Chondrocyte (in vitro differentiated cells): ENCODE measurements at places on chromosomes 5 and 9. TPM values are rescaled to one million over a fixed set of nuclear protein-coding genes. Genes with fewer than 3 reads are reported as not detected.

Gene PLEKHG4B
- 1.4 to 10.2 TPM (median 2.0 TPM) in 3 replicates for total RNA-seq

GRCh38 chr5:150568663-150569062 is 60.7 kb downstream of the NDST1 start:
- peaks cover 28% of the 10 kb centered on the region for H3K4me1 ChIP-seq
- H3K27me3 ChIP-seq, result no peaks in the 10 kb centered on the region
- peak; percentile 33 for DNase-seq
- peak overlapping the region; percentile 52 for H3K27ac ChIP-seq

- H3K27ac ChIP-seq, result no peak overlapping the region
- no peaks in the 10 kb centered on the region for H3K27me3 ChIP-seq
- H3K4me1 ChIP-seq, result peaks cover 8% of the 10 kb centered on the region
- H3K36me3 ChIP-seq, result peaks cover 9% of the 10 kb centered on the region
Observed at GRCh38 chr9:127107929-127108876, 14.2 kb downstream of the ANGPTL2 start.

Gene SPINK13
- total RNA-seq, result not detected in 3 replicates

GRCh38 chr9:96020792-96021550 is 145.5 kb downstream of the ERCC6L2 start:
- H3K4me1 ChIP-seq, result peaks cover 14% of the 10 kb centered on the region
- peaks cover 38% of the 10 kb centered on the region for H3K27me3 ChIP-seq
- no peak for DNase-seq
- H3K4me3 ChIP-seq, result peak overlapping the region; percentile 72
- H3K36me3 ChIP-seq, result peaks cover 8% of the 10 kb centered on the region
- no peak overlapping the region for H3K27ac ChIP-seq

Gene TSSK1B
- total RNA-seq, result 0.10 to 0.36 TPM in 2 of 3 replicates, not detected in the other

DNA sequence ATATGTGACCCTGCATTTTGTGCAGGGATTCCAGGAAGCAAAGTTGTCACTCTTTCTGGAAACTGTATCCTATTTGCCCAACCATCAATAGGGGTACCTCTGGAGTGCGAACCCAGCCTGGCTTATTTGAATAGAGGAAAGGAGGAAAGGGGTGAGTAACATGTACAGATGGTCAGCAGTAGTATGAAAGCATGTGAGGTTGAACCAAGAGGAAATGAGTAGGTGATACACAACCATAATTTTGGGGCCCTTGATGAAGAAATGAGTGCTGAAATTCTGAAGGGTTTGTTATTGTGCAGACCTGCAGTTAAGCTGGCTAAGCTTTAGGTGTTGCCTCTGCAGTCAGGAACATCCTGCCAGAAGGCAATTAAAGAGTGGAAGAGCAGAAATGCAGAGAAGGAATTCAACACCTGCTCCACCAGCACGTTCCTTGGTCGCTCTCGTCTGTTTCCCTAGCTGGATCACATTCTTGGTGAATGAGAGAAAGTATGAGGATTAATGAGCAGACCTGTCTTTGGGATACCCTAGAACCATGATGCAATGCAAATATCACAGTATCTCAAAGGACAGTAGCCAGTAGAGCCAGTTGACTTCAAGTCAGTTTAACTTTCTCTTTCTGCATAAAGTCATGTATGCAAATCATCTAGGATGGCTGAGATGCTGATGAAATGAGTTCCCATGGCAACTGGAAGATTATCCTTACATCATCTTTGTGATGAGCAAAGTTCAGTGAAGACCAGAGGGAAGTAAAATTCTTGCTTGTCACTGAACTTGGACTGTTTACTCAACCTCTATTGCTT is 13.2 kb upstream of the IL12B start:
- no peak overlapping the region for H3K27ac ChIP-seq
- H3K36me3 ChIP-seq, result peaks cover 4% of the 10 kb centered on the region
- DNase-seq, result no peak
- no peak overlapping the region for H3K4me3 ChIP-seq
- H3K27me3 ChIP-seq, result peaks cover 15% of the 10 kb centered on the region
- peaks cover 4% of the 10 kb centered on the region for H3K4me1 ChIP-seq

DNA sequence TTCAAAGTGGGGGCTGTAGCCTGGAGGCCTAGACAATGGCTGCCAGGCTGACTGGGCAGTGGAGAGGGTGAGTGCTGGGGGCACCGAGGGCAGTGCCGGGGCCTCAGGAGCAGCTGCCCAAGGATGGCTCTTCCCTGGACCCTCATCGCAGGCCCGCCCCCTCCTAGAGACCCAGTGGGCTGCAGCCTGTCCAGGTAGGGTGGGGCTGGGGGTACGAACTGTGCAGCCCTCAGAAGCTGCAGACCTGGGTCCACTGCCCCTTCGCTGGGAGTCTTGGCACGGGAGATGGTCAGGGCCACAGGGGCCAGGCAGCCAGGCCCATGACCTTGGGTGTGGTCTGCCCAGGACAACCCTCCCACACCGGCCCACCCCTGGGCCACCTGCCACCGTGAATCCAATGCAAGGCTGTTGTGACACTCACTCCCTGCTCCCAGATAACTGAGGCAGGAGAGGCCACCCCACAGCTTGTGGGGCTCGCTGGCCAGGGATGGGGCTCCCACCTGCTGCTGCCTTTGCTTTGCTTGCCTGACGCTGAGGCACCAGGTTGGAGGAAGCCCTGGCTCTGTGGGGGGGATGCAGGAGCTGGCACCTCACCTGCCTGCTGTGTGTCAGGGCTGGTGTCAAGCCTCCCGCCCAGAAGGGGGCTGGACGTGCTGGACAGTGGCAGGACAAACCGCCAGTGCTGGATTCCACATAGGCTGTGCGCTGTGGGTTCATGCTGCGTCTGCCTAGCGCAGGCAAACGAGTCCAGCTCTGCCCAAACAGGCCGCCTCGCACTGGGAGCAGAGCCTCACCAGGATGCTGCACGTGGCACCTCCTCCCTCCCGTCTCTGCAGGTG is 23.1 kb upstream of the SLC9A3 start:
- peaks cover 24% of the 10 kb centered on the region for H3K27me3 ChIP-seq
- peak; percentile 80 for DNase-seq
- no peak overlapping the region for H3K4me3 ChIP-seq
- peaks cover 4% of the 10 kb centered on the region for H3K4me1 ChIP-seq

DNA sequence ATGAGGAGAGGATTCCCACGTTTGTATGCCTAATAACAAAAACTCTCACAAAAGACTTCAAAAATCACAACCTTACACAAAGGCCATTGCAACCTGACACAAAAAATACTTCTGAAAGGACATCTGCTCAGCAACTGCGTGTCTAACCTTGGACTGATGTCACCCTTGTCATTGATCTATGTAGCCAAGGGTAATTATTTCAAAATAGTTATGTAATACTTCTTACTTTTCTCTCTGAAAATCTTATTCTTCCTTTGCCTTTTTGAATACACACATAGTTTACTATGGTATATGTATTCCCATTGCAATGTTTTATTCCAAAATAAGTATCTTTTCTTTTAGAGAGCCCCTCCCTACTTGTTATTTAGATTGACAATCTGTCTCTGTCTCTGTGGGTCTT is 355.3 kb downstream of the MSX2 start:
- no peak overlapping the region for H3K27ac ChIP-seq
- H3K27me3 ChIP-seq, result no peaks in the 10 kb centered on the region
- H3K4me1 ChIP-seq, result no peaks in the 10 kb centered on the region
- no peaks in the 10 kb centered on the region for H3K36me3 ChIP-seq
- no peak overlapping the region for H3K4me3 ChIP-seq

DNA sequence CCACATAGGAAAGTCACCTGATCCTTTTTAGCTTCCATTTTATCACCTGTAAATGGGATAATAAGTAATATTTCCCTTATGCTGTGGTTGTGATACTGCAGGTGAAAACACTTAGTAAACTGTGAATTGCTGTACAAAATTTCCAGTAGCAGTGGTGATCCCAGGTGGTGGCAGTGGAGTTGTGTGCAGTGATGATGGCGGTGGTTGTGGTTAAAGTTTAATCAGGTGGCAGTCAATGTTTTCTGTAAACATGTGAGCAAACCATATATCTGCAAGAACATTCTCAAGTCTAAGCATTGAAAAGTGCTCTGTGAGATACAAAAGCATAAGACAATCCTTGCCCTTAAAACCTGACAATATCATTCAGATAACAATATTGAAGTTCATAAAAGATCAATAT is 480.2 kb downstream of the RASEF start:
- DNase-seq, result no peak
- no peak overlapping the region for H3K27ac ChIP-seq
- peaks cover 7% of the 10 kb centered on the region for H3K4me1 ChIP-seq
- H3K4me3 ChIP-seq, result no peak overlapping the region
- H3K36me3 ChIP-seq, result no peaks in the 10 kb centered on the region
- no peaks in the 10 kb centered on the region for H3K27me3 ChIP-seq

DNA sequence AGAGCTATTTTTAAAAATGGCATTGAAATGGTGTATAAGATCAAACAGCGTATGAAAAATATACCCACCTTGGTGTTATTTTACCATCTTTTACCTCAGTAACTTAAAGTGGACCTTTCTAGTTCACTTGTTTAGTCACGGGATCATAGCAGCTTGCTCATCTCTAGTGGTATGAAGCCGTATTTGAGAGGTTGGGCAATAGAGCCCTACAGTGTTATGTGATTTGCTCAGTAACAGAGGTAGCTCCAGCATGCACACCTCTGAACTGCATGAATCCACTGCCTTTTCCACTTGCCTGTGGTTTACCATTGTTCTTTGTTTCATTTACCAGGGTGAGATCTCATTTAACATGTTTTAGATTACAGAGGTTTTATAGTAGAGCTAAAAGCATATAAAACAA is 134.4 kb downstream of the ATG10 start:
- no peak for DNase-seq
- H3K27ac ChIP-seq, result no peak overlapping the region
- H3K27me3 ChIP-seq, result no peaks in the 10 kb centered on the region
- H3K4me3 ChIP-seq, result no peak overlapping the region

DNA sequence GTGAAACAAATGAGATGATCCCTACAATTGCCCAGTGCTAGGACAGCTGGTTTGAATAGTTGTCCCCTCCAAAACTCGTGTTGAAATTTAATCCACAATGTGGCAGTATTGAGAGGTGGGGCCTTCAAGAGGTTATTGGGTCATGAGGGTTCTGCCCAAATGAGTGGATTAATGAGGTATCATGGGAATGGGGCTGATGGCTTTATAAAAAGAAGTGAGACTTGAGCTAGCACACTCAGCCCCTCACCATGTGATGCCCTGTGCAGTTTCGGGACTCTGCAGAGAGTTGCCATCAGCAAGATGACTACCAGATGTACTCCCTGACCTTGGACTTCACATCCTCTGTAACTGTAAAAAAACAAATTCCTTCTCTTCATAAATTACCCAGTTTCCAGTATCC is 33.1 kb downstream of the RANBP6 start:
- H3K27me3 ChIP-seq, result no peaks in the 10 kb centered on the region
- H3K4me1 ChIP-seq, result peaks cover 7% of the 10 kb centered on the region
- no peak overlapping the region for H3K27ac ChIP-seq
- no peak overlapping the region for H3K4me3 ChIP-seq
- H3K36me3 ChIP-seq, result peaks cover 9% of the 10 kb centered on the region
- DNase-seq, result no peak

- peaks cover 55% of the 10 kb centered on the region for H3K4me1 ChIP-seq
- no peak overlapping the region for H3K4me3 ChIP-seq
- H3K27ac ChIP-seq, result peak overlapping the region; percentile 92
- H3K36me3 ChIP-seq, result peaks cover 11% of the 10 kb centered on the region
- DNase-seq, result no peak
Observed at GRCh38 chr9:81609782-81610739, 79.3 kb downstream of the TLE1 start.

Gene NPR3
- total RNA-seq, result 255 to 315 TPM (median 261 TPM) in 3 replicates

DNA sequence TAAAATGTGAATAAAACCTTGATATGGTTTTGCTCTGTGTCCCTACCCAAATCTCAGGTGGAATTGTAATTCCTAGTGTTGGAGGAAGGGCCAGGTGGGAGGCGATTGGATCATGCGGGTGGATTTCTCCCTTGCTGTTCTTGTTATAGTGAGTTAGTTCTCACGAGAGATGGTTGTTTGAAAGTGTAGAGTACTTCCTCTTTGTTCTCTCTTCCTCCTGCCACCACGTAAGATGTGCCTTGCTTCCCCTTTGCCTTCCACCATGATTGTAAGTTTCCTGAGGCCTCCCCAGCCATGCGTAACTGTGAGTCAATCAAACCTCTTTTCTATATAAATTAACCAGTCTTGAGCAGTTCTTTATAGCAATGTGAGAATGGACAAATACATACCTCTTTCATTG is 34.9 kb downstream of the TARS1 start:
- no peaks in the 10 kb centered on the region for H3K4me1 ChIP-seq
- DNase-seq, result no peak
- H3K36me3 ChIP-seq, result peaks cover 48% of the 10 kb centered on the region
- H3K27ac ChIP-seq, result no peak overlapping the region
- no peak overlapping the region for H3K4me3 ChIP-seq

Gene TESK1
- 50.7 to 54.7 TPM (median 54.3 TPM) in 3 replicates for total RNA-seq

- no peak for DNase-seq
- no peaks in the 10 kb centered on the region for H3K4me1 ChIP-seq
- no peaks in the 10 kb centered on the region for H3K36me3 ChIP-seq
- H3K27ac ChIP-seq, result no peak overlapping the region
- H3K4me3 ChIP-seq, result no peak overlapping the region
- H3K27me3 ChIP-seq, result no peaks in the 10 kb centered on the region
Observed at GRCh38 chr5:3511519-3511918, 84.1 kb upstream of the IRX1 start.

Gene LECT2
- not detected in 3 replicates for total RNA-seq

DNA sequence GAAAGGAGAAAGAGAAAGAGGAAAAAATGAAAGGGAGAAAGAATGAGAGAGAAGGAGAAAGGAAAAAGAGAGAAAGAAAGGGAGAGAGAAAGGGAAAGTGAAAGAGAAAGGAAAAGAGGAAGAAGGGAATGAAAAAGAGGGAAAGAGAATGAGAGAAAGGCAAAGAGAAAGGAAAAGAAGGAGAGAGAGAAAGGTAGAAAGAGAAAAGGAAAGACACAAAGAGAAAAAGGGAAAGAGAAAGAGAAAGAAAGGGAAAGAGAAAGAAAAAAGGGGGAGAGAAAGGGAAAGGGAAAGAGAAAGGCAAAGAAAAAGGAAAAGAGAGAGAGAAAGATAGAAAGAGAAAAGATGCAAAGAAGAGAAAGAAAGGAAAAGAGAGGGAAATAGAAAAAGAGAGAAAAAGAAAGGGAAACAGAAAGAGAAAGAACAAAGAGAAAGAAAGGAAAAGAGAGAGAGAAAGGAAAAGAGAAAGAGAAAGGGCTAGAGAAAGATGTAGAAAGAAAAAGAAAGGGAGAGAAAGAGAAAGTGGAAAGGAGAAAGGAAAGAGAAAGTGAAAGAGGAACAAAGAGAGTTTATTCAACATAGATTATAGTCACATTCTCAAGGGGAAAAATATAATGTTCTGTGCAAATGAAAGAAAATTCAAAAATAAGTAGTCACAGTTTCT is 165.2 kb downstream of the TMEM38B start:
- no peak overlapping the region for H3K4me3 ChIP-seq
- H3K27ac ChIP-seq, result peak overlapping the region; percentile 15
- peaks cover 30% of the 10 kb centered on the region for H3K4me1 ChIP-seq
- no peak for DNase-seq
- no peaks in the 10 kb centered on the region for H3K36me3 ChIP-seq
- no peaks in the 10 kb centered on the region for H3K27me3 ChIP-seq
